Endothelial cell (in vitro differentiated cells): ENCODE measurements at places on chromosomes 2 and 18. TPM values are rescaled to one million over a fixed set of nuclear protein-coding genes. Genes with fewer than 3 reads are reported as not detected.

The ZSWIM2 gene
- total RNA-seq = not detected

DNA sequence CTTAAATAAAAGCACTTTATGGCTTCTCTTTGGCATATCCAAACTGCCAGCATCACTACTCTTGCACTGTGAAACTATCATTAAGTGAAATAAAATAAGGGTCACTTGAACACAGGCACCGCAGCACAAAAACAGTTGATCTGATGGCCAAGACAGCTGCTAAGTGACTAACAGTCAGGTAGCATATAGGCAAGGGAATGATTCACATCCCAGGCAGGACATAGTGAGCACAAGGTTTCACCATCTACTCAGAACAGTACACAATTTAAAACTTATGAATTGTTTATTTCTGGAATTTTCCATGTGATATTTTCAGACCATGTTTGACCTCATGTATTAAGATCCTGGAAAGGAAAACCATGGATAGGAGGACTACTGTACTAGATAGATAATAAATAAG is 214.2 kb downstream of the MREG start:
- H3K27ac ChIP-seq = no peak overlapping the region
- peaks cover 4% of the 10 kb centered on the region for H3K4me1 ChIP-seq
- peaks cover 5% of the 10 kb centered on the region for H3K27me3 ChIP-seq
- no peak overlapping the region for H3K4me3 ChIP-seq
- no peak for DNase-seq

DNA sequence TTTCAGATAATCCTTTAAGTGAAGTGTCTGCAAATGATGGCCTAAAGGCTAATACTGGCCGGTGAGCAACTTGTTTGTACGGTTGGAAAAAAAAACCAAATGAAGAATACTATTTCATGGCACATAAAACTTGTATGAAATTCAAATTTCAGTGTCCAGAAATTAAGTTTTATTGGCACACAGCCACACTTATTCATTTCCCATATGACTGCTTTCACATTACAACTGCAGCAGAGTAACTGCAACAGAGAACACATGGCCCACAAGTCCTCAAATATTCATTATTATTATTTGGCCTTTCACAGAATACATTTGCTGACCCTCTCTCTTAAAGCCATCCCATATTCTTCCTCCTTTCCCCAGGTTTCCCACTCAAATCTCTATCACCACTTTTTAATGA is 1268.6 kb downstream of the LRP1B start:
- no peak overlapping the region for H3K4me3 ChIP-seq
- no peaks in the 10 kb centered on the region for H3K36me3 ChIP-seq
- H3K4me1 ChIP-seq = no peaks in the 10 kb centered on the region
- DNase-seq = no peak

- peaks cover 11% of the 10 kb centered on the region for H3K27me3 ChIP-seq
- H3K36me3 ChIP-seq = peaks cover 67% of the 10 kb centered on the region
- no peak for DNase-seq
These were observed 6.6 kb upstream of the ATRAID start for GRCh38 chr2:27205206-27205605.

DNA sequence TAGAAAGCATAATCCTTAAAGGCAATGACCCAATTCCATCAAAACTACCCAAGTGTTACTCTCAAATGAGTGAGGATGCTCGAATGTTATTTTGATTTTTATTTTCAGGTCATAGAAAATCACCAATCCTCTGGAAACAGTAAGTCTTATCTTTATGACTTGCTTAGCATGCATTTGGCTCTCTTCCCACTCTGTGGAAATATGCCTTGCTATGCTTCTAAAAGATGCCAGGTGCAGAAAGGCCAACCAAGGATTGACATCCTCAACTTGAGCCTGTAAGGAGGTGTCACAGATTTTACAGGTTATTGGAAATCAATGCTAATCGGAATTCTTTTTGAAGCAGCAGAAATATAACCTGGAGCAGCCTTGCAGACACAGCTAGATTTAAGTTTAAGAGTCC is 543.9 kb upstream of the LINC00305 start:
- no peak overlapping the region for H3K4me3 ChIP-seq
- DNase-seq = no peak
- H3K27ac ChIP-seq = no peak overlapping the region
- peaks cover 3% of the 10 kb centered on the region for H3K27me3 ChIP-seq
- no peaks in the 10 kb centered on the region for H3K4me1 ChIP-seq
- H3K36me3 ChIP-seq = no peaks in the 10 kb centered on the region

The RPS27A gene
- total RNA-seq = 1,292 TPM

The CRYGD gene
- total RNA-seq = not detected

The PAX8 gene
- total RNA-seq = 2.1 TPM
